Brain pericyte (primary cell): ENCODE measurements at places on chromosomes 4 and X.

GRCh38 chrX:30821116-30821515, 67.9 kb downstream of the TAB3 start:
- DNase-seq: no peak

DNA sequence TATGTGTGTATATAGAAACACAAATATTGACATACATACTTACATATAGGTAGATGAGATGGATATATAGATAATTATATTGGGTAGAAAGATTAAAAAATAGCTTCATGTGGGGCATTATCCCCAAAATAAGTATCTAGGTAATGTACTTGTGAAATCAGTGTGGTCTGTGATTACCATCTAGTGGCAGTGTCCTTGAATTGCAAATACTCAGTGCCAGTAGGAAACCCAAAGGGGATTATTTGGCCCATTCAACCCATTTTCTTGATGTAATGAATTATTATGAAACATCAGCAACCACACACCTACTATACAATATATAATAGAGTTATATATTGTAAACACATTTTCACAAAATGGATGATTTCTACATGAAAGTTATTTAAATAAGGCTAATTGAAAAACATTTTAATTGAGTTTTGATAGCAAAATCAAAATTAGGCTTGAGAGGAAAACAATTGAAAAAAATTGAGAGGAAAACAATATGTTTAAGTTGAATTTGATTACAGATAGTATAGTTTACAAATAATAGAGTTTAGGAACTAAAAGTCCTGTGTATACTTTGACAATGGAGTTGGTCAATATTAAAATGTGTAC, 389.4 kb downstream of the GALNTL6 start:
- no peak for DNase-seq

DNA sequence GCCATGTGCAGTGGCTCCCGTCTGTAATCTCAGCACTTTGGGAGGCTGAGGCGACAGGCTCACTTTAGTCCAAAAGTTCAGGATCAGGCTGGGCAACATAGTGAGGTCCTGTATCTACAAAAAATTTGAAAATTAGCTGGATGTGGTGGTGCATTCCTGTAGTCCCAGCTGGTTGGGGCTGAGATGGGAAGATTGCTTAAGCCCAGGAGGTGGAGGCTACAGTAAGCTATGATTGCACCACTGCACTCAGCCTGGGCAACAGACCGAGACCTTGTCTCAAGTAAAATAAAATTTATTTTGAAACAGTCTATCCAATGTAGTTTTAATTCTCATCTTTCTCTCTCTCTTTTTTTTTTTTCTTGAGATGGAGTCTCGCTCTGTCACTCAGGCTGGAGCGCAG, 21.1 kb downstream of the RBM10 start:
- no peak for DNase-seq

- no peak for DNase-seq
Observed at GRCh38 chr4:20625426-20625825, 74.8 kb upstream of the PACRGL start.

- DNase-seq: no peak
Observed at GRCh38 chr4:186688150-186688943, 35.3 kb downstream of the FAT1 start.

DNA sequence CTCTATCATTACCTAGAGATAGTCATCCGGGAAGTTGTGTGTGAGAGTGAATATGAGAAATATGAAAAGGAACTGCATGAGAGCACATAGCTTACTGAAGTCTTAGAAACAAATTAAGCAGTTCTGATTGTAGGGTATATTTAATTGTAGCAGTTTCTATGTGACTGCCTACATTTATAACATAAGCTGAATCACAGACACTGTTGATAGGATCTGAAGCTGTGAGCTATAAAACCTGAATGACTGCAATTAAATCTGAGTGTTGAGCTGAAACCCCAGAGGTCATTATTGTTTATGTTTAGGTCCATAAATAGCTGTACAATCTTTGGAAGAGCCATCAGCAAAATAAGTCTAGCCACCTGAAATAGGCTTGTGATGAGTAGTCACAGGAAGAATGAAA, 210.1 kb upstream of the CXCL13 start:
- no peak for DNase-seq

GRCh38 chr4:89491761-89492160, 184.2 kb upstream of the GPRIN3 start:
- DNase-seq: no peak

- no peak for DNase-seq
Observed at GRCh38 chr4:68209003-68209402, 36.5 kb downstream of the TMPRSS11B start.

GRCh38 chr4:10491401-10491800, 34.2 kb upstream of the ZNF518B start:
- DNase-seq: no peak

DNA sequence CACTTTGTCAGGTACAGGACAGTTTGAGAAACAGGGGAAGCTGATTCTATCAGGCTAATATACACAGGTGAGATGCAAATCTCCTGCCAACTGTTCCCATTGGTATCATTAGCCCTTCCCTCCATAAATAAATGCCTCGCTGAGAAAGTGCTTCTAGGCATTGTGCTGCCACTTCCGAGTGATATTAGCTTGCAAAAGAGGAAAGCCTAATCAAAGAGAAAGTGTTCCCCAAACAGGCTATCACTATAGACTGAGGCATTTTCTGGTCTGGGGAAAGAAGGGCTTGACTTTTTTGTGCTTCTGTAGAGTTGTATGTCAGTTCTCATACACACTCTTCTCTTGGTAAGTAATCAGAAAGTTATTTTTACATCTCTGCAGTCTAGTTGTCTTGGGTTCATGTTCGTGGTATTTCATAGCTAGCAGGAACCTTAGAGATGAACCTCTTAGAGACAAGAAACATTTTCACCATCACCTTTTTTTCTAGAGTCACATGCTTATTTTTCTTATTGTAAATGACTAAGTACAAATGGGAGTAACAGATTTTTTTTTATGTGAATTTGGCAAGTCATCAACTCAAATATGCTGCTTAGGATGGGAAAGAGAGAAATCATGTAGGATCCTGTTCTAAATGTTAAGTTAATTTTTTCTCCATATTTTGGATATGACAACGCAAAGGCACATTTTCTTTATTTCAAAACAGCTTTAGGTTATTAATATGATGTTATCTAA, 1009.8 kb downstream of the ADGRL3 start:
- no peak for DNase-seq

GRCh38 chr4:39021631-39022030, 10.6 kb downstream of the TMEM156 start:
- no peak for DNase-seq

GRCh38 chr4:81919223-81919622, 447.5 kb upstream of the RASGEF1B start:
- DNase-seq: no peak

DNA sequence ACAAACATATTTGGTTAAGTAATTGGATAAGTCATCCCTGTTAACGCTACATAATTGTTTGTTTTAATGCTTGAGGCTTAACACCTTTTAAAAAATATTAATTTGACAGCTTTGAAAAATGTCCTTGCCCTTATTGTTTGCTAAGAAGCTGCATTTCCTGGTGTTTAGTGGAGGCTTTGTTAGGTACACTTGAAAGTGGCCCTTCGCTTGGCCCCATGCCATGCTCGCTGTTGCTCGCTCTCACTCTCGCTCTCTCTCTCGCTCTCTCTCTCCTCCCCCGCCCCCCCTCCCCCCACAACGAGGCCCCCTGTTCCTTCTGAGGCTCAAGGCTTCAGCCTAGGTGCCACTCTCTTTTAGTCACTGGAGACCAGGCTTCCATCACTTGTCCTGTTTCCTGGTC, 139.6 kb downstream of the DCLK2 start:
- no peak for DNase-seq

DNA sequence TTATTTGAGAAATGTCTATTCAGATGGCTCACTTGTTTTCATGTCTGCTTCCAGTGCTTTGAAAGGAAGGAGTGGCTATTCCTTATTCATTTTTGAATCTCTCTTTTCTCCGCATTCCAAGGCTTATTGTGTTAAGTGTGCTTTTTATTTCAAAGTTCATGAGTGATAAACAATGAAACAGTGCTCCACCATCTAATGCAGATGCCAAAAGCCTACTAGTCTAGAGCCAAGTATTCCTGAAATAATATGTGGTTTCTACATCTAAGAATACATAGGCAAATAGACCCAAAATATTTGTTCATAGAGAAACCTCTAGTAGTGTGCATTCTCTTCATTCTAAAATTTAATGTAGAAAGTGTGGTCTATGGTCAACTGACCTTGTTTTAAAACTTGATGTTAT, 187.3 kb downstream of the GABRB1 start:
- no peak for DNase-seq

DNA sequence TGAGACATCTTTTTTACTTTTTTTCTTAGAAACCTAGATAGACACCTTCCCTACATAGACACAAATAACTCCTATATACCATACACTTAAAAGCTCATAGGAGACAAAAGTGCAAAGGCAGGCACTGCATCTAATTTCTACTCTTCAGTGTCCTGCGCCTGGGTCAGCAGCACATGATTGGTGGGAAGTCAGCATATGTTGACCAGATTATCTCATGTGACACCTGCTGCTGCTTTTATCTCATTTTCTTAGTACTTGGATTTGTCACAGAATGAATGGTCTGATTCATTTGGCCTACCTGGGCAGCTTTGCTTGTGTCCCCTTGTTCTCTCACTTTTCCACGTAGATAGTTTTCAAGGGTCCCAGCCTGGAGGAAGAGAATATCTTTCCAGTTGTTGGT, 24.9 kb upstream of the LNX1 start:
- DNase-seq: no peak

DNA sequence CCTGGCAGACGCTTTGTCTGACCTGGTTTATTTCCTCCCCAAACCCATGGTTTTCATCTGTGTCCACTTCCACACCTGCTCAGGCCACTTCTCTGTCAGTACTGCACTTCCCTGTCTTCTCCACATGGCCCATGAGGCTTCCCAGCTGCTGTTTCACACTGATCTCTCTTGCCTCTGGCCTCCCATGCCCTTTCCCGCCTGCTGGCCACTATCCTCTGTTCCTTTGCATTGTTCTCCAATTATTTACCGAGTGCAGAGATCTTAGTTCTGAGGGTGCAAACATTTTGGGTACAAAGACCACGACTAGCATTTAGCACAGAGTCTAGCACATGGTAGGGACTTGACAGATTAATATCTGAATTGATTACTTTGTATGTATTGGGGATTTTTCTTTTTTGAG, 174.8 kb upstream of the NPY2R start:
- no peak for DNase-seq

GRCh38 chrX:82362550-82362949, 1145.5 kb upstream of the POU3F4 start:
- no peak for DNase-seq
